Germinal center (tissue), 1 donor: ENCODE measurements at places on chromosomes 12 and 14.

- DNase-seq: no peak
These were observed 83.0 kb downstream of the EPS8 start for GRCh38 chr12:15706010-15706676.

DNA sequence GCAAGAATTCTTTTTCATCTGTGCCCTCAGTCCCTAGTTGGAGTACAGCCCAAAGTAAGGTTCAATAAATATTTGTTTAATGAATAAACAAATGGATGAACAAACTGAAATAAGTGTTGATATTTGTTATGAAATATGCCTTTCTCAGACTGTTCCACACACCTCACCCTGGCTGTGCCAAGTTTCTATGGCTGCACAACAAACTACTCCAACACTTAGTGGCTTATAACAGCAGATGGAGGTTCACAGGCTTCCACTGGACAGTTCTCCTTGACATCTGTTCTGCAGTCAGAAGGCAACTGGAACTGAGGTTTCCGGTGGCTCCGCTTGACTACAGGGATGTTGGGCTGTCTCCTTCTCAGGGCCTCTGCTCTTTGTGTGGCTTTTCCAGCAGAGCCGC, 197.1 kb downstream of the RGS6 start:
- DNase-seq: no peak

DNA sequence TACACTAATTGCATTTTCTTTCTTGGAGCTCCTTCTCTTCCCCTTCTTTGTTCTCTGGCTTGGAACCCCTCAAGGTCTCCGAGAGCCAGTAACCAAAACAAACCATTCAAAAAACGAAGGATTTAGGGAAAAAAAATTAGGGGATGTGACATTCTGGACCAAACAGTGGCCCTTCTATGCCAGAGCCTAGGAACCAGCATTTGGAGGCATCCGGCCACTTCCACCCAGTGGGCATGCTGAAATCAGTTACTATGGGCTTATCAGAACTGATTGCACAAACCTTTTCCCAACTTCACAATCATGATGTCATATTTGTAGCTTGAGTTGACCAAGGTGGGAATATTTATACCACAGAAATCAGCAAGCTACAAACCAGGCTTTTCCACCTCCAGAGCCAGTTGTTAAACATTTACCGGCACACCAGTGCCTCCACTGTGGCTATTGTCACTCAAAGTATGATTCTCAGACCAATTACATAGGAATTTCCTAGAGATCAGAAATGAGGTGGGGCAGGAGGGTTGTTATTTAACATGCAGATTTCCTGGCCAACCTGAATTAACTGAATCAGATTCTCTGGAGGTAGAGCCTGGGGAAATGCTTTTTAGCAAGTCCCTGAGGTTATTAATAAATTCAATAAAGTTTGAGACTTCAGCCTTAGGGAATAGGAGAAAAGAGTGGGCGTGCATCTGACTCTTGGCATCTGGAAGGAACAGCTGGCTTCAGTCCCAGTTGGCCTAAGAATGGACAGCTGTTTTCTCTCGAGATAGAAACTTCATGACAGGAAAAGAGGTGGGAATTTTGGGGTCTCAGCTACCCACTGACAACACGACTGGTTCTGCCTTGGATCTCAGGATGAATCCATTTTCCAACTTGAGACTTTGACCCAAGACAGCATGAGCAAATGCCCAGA, 273.9 kb downstream of the ZFP36L1 start:
- no peak for DNase-seq

- DNase-seq: no peak
These were observed 69.8 kb upstream of the IFNG-AS1 start for GRCh38 chr12:67919406-67919805.

DNA sequence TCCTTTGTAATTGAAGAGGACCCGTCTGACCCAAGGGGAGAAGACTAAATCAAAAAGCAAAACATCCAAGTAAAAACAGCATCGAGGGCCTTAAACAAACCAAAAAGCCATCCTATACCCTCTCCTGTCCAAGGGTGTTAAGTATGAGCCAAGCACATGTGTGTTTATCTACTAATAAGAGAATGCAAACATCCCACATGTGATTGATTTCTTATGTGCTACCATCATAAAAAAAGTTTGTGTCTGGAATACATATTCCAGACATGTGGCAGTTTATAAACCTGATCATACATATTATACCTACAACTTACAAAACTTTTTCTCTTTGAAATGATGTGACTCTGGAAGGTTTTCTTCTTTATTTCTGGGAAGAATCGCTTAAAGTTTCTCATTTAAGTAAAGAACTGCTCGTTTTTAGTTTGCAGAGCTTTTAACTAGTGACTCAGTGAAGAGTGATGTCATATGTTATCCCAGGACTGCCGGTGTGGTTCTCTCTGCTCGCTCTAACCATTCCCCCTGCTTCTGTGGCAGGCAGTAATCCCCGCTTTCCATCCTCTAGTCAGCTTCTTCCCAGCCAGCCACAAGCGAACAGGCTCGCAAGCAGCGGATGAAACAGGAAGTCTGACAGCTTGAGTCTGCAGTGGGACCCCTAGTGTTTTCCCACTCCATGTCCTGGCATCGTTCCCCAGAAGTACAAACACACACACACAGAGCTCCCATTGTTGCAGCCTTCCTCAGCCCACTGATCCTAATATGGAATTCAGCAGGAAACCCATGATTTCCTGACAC, 431 bp upstream of the RHOJ start:
- no peak for DNase-seq
